ENCODE measurements at places on chromosomes 4 and X.

DNA sequence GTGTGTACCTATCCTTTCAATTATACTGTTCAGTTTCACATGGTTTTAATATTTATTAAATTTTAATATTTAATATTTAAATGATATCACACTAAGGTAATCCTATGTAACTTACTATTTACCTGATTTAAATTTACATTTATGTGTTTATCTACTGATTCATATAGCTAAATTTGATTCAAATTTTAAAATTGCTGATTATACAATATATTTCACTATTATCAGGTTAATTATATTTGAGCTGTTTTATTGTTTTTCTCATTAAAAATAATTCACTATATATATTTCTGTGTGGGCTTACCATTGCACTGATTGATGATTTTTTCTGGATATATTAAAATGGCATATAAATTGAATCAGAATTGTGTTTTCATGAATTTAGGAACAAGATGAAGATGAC is 1923.5 kb downstream of the STIM2 start:
- no peak for DNase-seq

DNA sequence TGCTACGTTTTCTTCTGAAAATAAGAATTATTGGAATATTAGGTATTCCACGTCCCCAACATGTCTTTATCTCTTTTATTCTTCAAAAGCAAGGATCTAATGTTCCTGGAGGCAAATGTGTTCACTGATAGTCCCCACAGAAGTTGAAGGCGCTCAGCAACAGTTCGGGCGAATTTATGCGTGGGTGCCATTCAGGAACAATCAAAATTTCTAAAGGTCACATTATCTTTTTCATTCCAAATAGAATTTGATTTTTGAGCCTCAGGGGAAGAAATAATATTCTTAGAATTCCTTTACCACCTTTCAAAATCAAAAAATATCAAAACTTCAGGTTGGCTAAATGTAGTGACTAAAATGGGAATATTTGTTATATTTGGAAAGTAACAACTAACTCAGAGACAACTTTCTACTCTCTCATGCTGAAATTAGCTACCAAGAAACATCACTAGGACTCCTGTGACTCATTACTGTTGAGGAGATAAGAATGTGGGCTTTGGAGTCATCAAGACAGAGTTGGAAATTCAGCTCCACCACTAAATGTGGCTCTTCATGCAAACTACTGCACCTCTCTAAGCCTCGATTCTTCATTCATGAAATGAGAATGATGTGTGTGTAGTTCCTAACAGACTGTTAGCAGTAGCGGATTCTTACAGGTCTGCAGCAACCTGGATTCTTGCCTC is 72.3 kb upstream of the KIT start:
- no peak for DNase-seq

GRCh38 chrX:4710618-4711433 is 997.4 kb upstream of the PRKX start:
- no peak for DNase-seq

- no peak for DNase-seq
These were observed 612.2 kb downstream of the DMD start for GRCh38 chrX:32599156-32599555.

GRCh38 chr4:40804598-40804997 is 54.8 kb downstream of the NSUN7 start:
- no peak for DNase-seq

DNA sequence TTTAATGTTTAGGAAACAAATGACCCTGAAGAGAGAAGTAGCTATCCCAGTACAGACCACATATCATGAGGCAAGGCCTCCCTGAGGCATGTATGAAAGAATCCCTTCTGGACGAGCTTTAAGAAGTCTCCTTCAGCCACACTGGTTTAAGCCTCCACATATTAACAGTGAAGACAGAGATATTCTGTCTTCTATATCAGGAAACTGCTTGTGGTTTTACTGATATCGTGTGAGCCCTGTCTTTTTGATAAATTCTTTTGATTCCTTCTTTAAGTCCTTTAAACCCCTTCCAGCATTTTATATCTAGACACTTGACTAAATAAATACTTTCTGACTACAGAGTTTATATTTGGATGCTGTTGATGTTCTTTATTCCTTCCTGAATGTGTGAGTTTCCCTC is 45.9 kb upstream of the GPC4 start:
- no peak for DNase-seq

- DNase-seq, result no peak
These were observed 813 bp upstream of the APBB2 start for GRCh38 chr4:41215155-41215554.

GRCh38 chrX:119410027-119410819 is 11.1 kb downstream of the SLC25A43 start:
- DNase-seq, result no peak

DNA sequence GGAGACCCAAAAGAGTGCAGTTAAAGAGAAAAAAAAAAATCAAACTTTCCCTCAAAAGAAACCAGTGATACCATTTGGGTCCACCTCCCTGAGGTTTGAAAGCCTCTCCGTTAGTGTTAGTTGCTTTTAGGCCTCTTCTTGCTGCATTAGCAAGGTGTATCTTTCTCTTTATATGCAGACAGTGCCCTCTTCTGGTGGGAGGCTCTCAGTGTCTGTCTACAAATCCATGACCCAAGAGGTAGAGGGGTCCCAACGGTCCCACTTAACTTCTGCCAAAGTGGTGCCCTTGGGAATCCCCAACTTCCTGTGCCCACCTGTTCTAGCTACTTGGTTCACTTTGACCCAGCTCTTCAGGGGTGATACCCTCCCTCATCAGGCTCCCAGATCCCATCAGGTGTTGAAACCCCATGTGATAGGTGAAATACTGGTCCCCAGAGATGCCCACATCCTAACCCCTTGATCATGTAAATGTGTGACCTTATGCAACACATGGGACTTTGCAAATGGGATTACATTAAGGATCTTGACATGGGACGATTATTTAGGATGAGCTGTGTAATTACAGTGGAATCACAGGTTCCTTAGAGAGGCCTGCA is 63.7 kb upstream of the CD99 start:
- DNase-seq, result no peak

- no peak for DNase-seq
These were observed 538.1 kb downstream of the PPP4R3C start for GRCh38 chrX:26925088-26925487.

DNA sequence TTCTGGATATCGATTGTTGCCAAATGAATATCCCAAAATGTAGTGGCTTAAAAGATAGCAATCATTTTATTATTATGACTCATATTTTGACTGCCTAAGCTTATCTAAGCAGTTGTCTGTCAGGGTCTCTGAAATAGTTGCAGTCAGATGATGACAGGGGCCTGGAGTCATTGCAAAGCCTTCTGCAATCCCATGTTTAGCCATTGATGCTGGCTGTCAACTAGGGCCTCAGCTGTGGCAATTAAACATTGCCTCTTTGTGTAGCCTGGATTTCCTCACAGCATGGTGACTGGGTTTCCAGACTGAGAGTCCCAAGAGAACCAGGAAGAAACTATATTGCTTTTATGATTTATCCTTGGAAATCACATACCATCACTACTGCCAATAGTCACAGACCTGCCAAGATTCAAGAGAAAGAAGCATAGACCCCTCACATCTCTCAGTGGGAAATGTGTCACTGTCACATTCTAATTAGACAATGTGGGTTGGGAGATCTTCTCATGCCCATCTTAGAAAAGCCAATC is 227.3 kb upstream of the NOCT start:
- no peak for DNase-seq

DNA sequence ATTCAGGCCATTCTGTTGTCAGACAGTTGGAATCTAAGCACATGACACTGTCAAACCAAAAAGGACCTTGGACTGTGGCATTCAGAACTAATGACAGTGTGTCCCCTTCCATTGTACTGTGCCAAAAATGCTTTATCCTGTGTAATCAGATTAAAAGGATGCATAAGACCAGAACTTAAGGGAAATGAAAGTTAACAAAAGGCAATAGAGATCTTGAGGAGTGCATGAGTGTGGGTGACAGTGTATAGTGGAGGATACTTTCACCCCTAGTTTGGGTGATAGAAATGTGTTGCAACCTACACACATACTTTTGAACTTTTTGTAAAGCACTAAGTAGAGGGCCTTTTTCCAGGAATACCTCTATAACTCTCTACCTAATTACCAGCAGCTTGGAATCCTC is 4.5 kb downstream of the CYSLTR1 start:
- no peak for DNase-seq

DNA sequence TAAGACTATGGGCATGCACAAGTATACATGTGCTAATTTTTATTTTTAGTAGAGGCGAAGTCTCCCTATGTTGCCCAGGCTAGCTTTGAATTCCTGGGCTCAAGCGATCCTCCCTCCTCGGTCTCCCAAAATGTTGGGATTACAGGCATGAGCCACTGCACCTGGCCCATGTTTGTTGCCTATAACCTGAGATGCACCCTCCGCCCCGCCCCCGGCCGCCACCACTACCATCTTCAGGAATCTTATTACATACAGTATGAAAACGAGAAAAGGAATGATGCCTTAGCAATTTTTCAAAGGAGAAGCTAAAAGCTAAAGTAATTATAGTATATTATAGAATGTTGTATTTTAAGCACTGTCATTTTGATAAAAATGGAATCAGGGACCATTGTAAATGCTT is 61.2 kb downstream of the POU4F2 start:
- DNase-seq, result no peak

- DNase-seq, result no peak
These were observed 178 bp downstream of the NELFA start for GRCh38 chr4:2008671-2008920.

GRCh38 chrX:79325263-79325958 is 41.7 kb downstream of the ITM2A start:
- DNase-seq, result no peak

GRCh38 chrX:153397256-153397960 is 3.7 kb downstream of the PNMA6E start:
- DNase-seq, result no peak

- DNase-seq, result no peak
These were observed 426.6 kb downstream of the MAPK10 start for GRCh38 chr4:85933291-85933640.

DNA sequence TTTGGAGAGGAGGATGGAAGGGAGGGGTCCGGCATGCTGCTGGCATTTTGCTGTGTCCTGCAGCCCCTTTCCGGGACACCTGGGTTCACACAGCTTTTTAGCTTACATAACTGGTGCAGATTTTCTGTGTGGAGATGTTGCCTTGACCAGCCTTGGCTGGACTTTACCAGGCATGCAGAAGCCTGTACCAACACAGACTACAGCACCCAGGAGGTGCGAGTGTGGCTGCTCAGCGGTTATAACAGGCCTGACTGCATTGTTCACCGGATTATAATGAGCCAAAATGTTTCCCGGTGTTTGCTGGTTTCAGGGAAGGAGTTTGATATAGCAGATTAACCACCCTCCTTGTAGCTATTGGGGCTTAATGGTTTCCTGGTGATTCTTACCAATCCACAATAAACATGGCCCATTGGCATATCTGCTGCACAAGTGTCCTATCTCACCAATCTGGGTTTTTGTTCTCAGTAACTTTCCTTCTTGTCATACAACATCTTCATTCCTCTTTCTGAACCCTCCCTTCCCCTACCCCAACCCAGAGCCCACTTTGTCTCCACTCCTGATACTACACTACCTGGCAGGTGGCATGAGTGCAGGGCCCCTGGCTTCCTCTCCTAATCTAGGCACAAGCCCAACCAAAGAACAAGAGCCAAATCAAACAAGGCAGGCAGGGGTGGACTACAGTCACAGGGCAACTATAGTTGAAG is 3.9 kb downstream of the RPL10 start:
- DNase-seq, result no peak

DNA sequence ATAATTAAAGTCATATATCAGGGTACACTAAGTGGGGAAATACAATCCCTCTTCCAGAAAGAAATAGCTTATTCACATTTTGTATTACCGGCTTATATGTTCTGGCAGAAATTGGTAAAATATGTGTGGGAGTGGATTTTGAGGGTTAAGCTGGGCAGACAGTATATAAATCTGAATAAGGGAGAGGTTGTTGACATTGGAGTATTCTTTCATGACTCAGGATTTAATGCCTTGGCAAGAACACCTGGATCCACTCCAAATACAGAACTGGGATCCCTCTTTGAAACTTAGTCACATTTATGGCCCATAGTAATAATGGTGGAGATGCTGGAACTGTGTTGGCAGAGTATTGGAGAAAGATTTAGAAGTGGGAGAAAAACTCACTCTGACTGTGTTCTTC is 54.3 kb upstream of the TET2 start:
- no peak for DNase-seq

DNA sequence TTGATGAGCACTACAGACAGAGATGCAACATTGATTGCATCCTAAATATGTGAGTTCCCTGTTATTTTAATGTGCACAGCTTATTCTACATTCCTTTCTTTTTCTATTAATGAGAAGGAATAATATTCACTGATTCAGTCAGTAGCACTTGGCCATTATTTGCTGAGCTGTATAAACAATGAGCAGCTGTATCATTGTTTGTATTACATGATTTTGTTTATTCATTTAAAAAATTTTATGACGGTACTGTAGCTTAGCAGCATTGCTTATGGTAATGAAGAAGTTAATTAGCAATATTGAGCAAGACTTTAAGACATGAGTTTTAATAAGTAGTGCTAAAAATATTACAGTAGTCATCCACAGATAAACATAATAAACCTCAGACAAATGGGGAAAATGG is 582.0 kb downstream of the ADGRL3 start:
- DNase-seq, result no peak

DNA sequence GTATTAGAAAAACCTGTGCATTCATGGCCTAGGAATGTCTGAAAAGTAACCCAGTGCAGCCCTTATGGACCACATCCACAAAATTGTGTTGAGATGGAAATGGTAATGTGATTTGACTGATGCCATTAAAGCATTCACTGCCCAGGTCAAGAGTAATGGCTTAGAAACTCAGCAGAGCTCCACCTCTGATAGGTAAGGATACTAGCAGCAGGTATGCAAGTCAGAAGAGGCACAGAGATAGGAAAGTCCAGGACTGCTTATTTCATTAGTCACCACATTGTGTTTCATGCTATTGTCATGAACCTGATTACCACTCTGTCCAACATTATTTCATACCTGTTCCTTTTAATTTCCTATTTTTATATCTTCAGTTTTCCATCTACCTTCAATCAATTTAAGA is 2042.2 kb downstream of the ARAP2 start:
- no peak for DNase-seq

- no peak for DNase-seq
These were observed 930.7 kb upstream of the HS3ST1 start for GRCh38 chr4:12359420-12359819.

- no peak for DNase-seq
These were observed 48.5 kb downstream of the APOOL start for GRCh38 chrX:85052205-85052604.

DNA sequence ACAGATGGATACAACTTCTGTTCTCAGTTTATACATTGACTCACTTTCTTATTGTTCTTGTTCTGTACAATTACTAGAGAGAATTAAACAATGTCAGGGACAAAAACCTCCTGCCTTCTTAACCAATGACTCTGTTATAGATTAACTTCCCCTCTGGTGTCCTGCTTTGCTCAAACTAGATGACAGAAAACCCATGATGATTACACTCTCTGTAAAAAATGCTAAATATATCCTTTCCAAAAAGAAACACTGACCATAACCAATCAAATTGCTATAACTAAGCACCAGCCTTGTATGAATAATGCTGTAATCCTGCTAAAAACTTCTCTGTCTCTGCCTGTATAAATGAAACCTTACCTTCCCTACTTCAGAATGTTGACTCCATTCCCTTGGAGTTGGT is 29.8 kb upstream of the IL13RA2 start:
- no peak for DNase-seq

Measured in GM12891 (cell line).